ENCODE measurements at places on chromosomes 4 and X.

- no peak for DNase-seq
These were observed 45.2 kb upstream of the ENPP6 start for GRCh38 chr4:184262901-184263300.

DNA sequence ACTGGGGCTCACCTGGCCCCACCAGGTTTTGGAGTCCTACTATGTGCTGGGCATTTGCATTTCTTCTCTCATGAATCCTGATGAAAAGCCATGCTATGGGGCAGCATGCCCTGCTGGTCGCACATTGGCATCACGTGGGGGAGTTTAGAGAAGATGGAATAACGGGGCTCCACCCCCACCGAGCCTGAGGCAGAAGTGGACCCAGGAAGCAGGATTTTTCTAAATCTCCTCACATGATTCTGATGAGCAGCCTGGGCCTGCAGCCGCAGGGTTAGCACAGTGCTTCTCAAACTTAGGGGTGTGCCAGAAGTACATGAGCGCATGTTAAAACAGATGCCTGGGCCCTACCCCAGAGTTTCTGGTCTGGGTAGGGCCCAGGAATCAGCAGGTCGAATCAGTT is 4.6 kb upstream of the SORCS2 start:
- no peak for DNase-seq

- no peak for DNase-seq
These were observed 40.0 kb upstream of the IRF2 start for GRCh38 chr4:184514121-184514988.

DNA sequence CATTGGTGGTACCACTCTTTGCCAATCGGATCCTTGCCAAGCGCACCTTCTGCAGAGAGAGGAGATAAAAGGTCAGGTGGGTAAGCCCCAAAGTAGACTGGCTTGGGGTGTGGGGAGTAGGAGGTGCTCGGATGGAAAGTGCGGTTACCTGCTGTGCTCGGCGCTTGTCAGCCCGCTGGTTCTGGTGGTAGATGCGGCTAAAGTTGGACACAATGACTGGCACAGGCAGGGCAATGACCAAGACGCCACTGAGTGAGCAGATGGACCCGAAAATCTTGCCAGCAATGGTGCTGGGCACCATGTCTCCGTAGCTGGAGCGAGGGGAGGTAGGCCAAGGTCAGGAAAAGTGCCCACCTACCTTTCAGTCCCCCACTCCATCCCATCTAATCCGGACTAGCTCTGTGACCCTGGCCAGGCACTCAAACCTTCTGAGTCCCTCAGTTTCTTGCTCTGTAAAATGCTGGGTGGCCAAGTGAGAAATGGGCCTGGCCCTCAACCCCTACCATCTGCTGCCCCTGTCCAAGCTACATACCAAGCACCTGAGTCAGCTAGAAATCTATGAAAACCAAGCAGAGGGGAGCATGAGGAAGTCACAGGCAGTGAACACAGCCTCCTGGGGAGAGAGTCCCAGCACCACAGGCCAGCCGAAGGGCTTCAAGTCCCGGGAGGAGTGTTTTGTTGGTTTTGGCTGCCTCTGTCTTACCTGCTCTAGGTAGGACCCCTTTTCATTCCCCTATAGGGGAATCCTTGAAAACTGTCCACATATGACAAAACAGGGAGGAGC is 4.7 kb downstream of the KCND1 start:
- no peak for DNase-seq

GRCh38 chr4:102606261-102606660 is 105.1 kb downstream of the NFKB1 start:
- no peak for DNase-seq

DNA sequence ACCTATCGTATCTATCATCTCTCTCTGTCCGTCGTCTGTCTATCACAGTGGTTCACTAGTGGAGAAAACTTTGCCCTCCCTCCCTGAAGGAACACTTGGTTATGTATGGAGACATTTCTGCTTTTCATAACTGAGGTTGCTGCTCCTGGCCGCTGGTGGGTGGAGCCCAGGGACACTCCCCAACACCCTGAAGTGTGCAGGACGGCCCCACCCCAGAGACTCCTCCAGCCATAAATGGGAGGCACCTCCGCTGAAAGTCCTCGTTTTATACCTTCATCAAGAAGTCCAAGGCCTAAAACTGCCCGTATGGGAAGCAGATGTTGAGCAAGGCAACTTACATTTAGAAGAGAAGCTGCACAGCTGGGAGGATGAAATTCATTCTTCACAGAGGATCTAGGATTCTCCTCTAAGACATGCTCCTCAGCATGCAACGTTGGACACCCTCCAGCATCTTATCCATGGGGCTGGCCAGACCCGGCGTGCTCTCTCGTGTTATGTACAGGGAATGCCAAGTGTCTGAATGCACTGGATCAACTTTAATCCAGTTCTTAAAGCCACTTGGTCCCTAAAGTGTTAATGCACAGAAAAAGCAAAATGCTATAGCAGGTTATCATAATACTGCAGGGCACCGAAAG is 43.5 kb downstream of the PRKX start:
- no peak for DNase-seq

- DNase-seq: no peak
These were observed 128.4 kb upstream of the GPC4 start for GRCh38 chrX:133543654-133544053.

DNA sequence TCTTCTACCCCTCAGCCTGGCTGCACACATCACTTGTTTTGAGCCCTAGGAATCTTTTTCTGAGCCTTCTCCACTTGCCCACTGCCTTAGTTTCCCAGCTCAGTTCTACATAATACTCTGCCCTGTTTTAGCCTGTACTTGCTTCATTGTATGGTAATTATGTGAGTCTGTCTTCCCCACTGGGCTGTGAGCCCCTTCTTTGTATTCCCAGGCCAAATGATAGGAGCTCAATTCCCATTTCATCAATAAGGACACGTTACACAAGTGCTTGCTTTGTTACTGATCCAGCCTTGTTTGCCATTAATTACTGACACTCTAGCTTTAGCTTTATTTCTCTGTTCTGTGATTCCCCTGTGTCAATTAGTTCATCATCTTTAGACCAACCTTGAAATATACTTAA is 28.1 kb downstream of the KIT start:
- no peak for DNase-seq

- DNase-seq: no peak
These were observed 42.0 kb downstream of the REELD1 start for GRCh38 chr4:146256328-146256727.

DNA sequence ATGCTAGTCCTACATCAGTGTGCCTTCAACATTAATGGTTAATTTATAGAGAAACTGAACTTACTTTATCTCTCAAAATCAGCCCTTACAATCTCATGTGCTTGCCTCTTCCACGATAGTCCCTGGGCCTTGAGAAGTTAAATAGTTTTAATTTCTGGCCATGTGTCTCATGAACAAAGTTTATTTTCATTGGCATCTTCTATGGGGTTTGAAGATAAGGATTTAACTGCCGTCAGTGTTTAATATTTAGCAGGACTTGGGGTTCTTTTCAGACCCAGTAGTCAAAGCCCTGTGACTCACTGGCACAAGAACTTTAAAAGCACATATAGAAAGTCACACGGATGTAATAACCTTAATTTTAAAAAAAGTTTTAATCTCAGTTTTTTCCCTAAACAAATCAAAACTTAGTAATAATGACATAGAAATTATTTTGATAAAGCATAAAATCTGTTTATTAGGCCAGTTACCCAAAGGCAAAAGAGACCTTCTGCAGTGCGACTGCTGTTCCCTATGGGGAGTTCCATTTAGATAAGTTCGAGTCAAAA is 10.1 kb upstream of the MPP1 start:
- DNase-seq: no peak

DNA sequence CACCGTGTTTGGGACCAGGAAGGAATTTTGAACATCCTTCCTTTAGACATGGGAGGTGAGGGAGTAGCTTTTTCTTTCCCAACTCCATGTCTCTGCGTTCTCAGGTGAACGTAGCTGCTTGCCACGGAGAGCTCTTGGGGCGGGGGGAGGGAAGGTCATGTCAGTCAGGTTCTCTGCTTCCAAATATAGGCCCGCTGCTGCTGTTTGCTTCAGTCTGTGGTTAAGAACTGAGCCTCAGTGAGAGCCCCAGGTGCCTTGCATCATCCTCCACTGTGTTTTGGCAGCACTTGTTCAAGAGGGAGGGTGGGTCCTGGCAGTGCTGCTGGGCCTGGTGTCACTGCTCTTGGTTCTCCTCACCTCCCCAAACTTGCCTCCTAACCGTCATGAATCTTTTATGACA is 46.5 kb downstream of the HADH start:
- no peak for DNase-seq

DNA sequence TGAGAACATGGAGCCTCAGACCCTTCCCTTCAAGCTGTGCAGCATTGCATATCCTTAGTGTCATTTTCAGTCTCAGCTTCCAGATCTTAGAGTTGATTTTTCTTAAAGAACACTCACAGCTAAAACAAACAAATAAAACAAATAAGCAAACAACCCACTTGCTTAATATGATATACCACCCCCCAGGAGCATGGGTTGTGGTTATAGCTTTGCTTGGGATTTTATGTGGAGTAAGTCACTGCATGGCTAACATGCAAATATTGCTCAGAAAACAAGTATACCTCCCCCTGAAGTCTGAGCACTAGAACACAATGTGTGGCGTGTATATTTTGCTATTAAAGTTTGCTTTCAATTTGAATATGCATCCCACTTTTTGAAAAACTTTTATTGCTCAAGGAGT is 78.6 kb downstream of the MGST2 start:
- no peak for DNase-seq

DNA sequence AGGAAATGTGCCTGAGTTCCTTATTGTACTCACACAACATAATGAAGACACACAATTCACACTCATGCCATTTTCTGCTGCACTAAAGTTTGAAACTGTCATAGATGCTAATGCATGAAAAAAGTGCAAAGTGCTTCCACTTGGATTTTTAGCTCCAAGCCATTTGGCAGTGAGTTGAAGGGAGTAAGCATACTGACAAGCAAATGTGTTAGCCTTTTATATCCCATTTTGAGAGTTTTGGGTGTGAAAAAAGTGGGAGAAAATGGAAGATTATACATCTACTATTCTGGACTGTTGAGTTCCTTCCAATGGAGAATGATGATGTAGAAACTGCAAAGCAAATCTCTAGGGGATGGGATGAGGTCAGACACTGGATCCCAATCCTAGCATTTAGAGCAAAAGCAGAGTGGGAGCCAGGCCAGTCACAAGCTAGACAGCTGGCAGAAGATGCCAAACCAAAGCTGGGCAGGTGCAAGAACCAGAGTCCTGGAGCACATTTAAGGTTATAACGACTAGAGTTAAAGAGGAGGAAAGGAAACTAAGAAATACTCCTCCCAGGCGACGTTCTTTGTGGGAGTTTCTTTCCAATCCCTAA is 216.8 kb downstream of the FBXO8 start:
- DNase-seq: no peak

DNA sequence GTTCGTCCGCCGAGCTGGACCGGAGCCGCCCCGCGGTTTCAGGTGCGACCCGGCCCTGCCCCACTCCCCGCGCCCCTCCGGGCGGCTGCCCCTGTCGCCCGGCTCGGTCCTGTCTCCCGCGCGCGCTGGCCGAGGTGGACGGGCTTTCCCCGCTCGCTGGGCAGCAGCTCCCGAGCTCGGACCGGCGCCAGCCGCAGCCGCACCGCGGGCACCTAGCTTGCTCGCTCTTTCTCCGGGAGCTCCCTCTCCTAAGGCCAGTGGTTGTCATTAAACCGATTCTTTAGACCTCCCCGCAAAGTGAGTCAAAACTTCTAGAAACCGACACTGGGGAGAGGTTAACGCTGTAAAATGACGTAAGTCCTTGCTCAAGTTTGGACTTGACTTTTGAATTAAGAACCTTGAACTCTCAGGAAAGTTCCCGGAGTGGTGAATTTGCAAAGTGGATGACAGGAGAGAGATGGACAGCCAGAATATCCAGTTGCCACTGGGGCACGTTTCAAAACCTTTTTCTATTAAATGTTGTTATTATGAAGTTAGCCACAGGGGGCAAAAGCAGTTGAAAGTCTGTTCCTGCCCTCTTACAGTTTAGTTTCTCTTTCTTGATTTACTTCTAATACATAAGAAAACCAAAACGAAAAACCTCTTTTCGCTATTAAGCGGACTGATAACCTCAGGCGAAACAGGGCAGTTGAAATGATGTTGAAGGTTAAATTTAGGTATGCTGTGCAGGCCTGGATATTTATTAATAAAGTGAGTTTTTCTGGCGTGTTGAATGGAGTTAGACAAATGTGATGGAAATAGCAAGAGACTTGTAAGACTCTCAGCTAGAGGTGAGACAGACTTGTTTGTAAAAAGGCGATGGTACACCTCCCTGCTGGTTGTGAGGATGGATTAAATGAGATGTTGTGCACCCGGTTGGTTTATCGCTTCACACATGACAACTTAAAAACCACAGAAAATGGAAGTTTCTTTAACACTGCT is 847 bp downstream of the PI4K2B start:
- DNase-seq: peak; percentile 23

DNA sequence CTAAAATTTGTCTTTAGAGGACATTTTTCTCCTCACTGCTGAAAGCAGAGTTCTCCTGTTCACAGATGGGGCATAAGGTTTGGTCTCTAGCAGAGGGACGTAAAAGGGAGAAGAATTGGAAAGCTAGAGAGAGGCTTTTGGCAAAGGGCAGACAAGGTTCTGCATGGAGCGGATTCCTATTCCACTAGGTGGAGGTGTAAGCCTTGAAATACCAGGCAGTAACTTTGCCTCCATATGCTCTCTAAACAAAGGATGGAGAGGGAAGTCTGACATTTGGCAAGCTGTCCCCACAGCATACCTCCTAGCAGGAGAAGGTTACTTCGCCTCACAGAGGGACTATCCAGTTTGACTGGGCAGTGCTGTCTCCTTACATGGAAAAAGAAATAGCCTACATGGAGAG is 174.7 kb downstream of the DACH2 start:
- no peak for DNase-seq

- no peak for DNase-seq
These were observed 664 bp downstream of the PIR start for GRCh38 chrX:15492469-15492868.

- DNase-seq: no peak
These were observed 67.9 kb downstream of the SLAIN2 start for GRCh38 chr4:48409203-48409602.

DNA sequence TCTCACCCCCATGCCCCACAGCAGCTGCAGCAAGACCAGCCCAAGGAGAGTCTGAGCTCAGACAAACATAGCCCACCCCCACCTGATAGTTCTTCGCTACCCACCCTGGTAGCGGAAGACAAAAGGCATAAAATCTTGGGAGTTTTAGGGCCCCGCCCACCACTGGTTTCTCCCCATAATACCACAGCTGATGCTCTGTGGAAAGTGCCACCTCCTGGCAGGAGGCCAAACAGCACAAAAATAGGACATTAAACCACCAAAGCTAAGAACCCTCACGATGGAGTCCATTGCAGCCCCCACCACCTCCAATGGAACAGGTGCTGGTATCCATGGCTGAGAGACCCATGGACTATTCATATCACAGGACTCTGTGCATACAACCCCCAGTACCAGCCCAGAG is 226.7 kb downstream of the SNCA start:
- no peak for DNase-seq
